Fibroblast of skin of right quadriceps (primary cell): ENCODE measurements at places on chromosomes 1 and 21.

DNA sequence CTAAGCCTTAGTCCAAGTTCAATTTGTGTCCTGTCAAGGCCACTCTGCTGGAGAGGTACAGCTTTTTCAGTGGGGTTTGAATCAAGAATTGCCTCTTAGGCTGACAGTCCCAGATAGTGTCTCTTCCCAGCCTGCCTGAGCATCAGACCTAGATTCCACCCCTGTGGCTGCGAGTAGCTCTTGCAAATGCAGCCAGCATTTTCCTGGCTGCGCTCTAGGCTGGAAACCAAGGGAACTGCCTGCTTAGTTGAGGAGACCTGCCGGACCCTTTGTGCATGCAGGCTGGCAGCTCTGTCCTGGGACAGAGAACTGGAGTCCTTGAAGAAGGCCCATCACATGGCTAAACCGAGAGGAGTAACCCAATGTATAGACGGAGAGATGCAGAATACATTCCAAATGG, 293.7 kb downstream of the PCP4 start:
- no peak for DNase-seq

GRCh38 chr1:111907321-111907720, 82.1 kb downstream of the KCND3 start:
- DNase-seq, result no peak

- no peak for DNase-seq
Measured at GRCh38 chr1:58802640-58803399, 19.0 kb upstream of the JUN start.

DNA sequence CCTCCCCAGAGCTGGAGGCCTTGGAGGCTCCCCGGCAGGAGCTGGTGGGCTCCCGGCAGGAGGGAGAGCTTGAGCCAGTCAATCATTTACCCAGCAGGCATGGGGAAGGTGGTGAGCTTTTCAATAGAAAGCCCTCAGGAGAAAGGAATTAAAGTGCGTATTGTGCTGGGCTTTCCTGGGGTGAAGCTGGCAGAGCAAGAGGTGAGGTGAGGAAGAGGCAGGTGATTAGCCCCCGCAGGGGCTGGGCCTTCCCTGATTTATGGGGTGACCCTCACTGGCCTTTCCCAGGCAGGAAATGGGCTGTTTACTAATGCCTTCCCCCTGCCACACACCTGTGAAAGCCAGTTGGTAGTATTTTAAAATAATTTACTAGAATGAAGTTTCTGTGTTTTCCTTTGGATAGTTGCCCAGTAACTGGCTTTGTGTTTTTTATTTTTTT, 25.8 kb downstream of the CLDN14 start:
- no peak for DNase-seq

DNA sequence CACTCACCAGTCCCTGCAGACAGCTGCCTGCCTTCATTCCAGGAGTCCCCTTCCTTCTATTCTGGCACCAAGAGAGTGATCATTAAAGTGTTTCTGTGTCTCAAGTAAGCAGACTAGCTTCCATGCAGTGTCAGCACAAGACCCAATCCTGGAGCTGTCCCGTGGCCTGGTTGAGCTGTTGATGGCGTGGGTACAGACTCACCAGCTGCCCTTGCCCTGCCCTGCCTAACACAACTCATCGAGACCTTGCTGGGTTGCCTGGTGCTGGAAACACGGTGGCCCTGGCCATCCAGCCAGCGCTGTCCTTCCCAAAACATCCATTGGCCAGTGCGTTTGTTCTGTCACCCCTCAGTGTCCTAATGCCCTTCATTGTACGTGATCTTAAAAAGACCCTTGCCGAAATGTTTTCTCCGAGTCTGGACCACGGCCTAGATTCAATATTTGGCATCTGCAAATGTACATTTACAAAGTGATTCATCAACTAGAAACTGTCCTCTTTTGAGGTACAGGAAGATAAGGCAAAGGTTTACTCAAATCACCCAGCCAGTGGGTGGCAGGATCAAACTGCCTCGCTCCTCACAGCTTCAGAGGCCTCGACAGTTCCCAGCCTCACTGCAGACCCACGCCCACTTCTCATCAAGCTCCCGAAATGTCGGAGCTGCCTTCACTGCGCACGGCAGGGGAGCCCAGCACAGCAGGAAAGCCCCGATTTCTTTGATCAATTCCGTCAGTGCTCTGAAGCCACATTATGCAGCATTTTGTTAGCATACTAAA, 494.2 kb downstream of the KIF26B start:
- DNase-seq, result no peak

DNA sequence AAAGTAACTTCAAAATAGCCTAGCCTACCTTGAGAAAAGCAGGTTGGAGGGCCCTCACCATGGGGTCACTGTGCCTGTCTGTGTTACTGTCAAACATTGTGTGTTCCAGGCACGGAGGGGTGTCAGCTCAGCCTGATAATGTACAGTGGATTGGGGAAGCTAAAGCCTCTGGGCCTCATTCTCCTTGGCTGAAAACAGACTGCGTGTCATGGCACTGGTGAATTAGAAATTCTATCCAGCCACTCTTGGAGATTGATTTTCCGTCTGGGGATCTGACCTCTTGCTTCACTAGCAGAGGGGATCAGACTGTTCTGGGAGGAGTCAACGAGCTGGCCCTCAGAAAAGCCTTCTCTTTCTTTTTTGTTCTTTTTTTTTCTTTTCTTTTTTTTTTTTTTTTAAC, 123.5 kb upstream of the HOOK1 start:
- no peak for DNase-seq

- DNase-seq, result peak; percentile 45
Measured at GRCh38 chr21:32094804-32095203, 184.0 kb downstream of the MIS18A start.

DNA sequence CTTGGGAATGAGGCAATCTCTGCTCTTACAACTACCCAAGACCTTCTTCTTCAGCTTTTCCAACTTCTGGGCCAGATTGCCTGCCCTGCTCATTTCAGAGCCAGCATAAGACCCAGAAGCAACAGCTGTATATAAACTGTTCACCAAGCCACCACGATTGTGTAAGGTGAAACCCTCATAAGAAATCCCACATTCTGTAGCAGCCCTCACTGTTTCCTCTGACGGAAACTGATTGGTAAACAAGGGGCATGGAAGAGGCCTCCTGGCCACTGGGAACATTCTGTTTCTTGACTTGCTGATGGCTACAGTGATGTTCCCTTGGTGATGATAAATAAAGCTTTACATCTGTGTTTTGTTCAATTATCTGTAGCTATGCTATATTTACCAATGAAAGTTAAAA, 39.7 kb upstream of the EXO1 start:
- no peak for DNase-seq

- DNase-seq, result peak; percentile 41
Measured at GRCh38 chr21:41766883-41767605, at the start of gene RIPK4. Gene RIPK4 (minus strand): TSS chr21:41767052. CDS start chr21:41767041, 11 bp downstream.

DNA sequence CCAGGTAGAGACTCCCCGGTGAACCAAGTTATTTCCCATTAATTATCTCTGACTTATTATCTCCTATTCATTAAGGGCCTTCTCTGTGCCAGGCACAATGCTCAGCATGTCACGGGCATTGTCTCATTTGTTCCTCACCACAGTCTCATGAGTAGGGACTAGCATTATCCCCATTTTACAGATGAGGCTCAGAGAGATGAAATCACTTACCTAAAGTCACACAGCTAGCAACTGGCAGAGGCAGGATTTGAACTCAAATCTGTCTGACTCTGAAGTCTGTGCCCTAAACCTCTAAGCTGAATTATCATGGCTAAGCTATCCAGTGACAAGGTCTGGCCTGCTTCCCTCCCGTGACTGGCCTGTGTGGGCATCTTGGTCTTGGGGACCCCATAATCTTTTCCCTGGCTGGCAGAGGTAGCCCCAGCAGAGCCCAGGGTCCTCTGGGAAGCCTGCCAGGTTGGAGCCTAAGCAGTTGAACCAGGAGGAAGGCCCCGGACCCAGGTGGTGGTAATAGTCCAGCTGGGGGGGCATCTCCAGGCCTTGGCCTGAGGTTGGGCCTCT, 4.5 kb downstream of the MAP7D1 start:
- no peak for DNase-seq
